ENCODE measurements at places on chromosomes 1 and 21.

- peak; percentile 66 for DNase-seq
Observed at GRCh38 chr21:39867198-39867650, at the start of gene PCP4. PCP4 (plus strand) TSS chr21:39867438; CDS start chr21:39867502, 64 bp downstream.

GRCh38 chr21:21463456-21463855, 465.2 kb downstream of the NCAM2 start:
- DNase-seq = no peak

DNA sequence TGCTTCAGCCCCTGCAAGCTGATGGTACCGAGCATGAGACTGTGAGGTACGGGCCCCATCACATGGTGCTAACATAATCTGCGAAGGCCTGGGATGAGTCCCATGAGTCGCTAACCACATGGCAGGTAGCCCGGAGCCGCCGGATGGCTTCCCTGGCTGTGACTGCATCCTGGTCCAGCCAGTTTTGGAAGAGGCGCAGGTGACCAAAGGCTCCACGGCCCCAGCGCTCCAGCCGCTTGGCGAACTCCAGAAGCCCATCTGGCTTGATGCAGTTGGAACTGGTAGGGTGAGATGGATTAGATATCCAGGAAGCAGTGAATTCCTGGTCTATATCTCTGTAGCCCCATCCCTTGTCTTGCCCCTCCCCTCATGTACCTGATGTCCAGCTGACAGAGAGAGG, 24.6 kb downstream of the LRRC41 start:
- DNase-seq = no peak

DNA sequence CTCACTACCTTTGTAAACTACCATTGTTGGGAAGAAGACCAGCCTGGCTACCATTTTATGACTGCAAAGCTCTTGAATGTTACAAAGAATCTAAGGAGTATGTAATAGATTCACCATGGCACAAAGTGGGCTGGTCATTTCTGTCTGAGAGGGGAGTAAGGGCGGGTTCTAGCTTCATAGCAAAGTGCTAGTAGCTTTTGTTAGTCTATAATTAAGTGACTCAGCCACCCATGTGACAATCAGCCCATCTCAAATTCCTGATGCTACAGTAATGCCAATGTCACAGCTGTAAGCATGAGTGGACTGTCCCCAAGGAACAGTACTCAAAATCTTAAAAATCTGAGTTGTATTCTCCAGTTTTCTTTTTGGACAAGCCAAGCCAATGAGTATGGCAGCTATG, 15.4 kb upstream of the OTUD3 start:
- DNase-seq = peak; percentile 32

DNA sequence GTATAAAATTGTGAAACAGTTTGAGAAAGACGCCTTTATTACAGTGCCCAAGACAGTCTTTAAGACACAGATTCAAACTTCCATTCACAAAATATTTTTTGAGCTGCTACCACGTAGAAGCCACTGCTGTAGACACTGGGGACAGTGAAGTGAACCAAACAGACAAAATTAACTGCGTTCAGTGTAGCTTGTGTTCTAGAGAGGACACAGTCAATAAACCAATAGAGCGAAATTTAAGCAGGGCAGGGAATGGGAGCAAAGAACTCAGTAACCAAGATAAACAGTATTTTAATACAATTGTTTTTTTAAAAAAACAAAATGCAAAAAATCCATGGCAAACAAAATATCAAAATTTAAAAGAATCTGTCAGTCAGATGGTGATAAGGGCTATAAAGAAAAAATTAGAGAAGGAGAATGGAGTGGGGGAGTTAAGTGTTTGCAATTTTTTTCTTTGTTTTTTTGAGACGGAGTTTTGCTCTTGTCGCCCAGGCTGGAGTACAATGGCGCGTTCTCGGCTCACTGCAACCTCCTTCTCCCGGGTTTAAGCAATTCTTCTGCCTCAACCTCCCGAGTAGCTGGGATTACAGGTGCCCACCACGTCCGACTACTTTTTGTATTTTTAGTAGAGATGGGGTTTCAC, 719 bp upstream of the PARS2 start:
- no peak for DNase-seq

- DNase-seq = no peak
Observed at GRCh38 chr1:43272576-43273571, 3.1 kb downstream of the TMEM125 start.

- DNase-seq = peak; percentile 46
Observed at GRCh38 chr1:30126848-30127247, 596.5 kb downstream of the MATN1 start.

DNA sequence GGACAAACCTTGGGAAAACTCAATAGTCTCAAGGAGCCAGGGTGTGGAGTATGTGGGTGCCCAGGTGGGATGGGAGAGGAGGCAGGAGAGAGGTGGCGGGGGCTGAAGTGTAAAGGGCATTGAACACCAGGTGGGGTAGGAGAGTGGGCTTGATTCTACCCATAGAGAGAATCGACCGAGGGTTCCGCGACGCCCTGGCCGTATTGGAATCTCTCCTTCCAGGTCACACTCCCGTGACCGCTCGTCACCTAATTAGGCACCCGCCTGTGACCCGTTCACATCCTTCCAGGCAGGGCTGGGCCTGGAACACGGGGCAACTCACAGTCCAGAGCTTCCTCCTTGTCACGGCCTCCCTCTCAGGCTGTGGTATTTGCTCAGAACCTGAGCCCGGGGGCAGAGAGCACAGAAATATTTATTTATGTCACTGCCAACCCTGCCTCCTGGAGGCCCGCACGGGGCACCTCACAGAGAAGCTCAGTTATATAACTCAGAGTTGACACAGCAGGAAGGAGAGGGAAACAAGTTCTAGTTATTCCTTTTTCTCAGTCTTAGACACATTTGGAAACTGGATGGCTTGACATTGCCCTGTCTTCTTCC, 12.0 kb downstream of the NCMAP start:
- no peak for DNase-seq

DNA sequence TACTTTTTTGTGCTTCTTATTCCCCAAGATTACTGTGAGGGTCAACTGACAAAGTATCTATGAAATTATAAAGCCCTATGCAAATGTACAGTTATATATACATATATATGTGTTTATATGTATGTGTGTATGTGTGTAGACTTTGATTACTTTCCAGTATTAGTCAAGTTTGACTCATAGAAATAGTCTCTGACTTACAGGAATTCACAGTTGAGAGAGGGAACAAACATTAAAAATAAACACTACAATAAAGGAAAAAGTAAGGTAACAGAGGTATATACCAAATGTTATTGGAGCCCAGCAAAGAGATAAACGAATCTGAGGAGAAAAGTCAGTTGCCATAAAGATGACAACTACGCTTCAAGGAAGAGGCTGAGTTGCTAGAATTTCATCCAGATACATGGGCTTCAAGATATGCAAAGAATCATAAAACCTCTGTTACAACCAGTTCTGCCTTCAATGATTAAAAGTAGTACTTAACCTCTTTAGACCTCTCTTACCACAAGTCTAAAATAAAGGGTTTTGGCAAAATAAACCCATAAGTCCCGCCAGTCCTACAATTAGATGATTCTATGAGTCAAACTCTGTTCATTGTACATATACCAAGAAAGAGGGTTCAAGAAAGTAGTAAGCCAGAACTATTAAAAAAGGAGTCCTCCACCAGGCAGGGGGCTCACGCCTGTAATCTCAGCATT, 7.2 kb downstream of the IFT25 start:
- no peak for DNase-seq

- DNase-seq = no peak
Observed at GRCh38 chr1:214525535-214526019, 25.8 kb downstream of the PTPN14 start.

- DNase-seq = no peak
Observed at GRCh38 chr21:26130249-26130881, 40.2 kb downstream of the APP start.

GRCh38 chr1:205228093-205228521, 361 bp downstream of the TMCC2 start:
- DNase-seq = no peak

- DNase-seq = peak; percentile 39
Observed at GRCh38 chr1:114152508-114153260, 985 bp downstream of the SYT6 start.

GRCh38 chr21:37551331-37551992, 184.9 kb downstream of the DYRK1A start:
- DNase-seq = peak; percentile 58

GRCh38 chr1:203037509-203038190, 11.4 kb downstream of the PPFIA4 start:
- no peak for DNase-seq

DNA sequence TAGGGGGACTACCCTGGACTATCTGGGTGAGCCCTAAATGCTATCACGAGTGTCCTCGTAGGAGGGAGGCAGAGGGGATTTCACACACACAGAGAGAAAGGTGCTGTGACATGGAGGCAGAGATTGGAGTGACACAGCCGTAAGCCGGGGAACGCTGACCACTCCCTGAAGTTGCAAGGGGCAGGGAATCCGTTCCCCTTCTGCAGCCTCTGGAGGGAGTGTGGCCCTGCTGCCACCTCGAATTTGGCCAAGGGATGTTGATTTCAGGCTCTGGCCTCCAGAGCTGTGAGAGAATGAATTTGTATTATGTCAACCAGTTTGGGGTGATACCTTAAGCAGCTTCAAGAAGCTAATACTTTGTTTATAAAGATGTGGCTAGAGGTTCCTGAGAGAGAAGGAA, 137.7 kb downstream of the ACTL8 start:
- DNase-seq = no peak

GRCh38 chr1:30368651-30369240, 354.6 kb downstream of the MATN1 start:
- no peak for DNase-seq

- no peak for DNase-seq
Observed at GRCh38 chr1:205568469-205569361, 63.1 kb downstream of the ELK4 start.

DNA sequence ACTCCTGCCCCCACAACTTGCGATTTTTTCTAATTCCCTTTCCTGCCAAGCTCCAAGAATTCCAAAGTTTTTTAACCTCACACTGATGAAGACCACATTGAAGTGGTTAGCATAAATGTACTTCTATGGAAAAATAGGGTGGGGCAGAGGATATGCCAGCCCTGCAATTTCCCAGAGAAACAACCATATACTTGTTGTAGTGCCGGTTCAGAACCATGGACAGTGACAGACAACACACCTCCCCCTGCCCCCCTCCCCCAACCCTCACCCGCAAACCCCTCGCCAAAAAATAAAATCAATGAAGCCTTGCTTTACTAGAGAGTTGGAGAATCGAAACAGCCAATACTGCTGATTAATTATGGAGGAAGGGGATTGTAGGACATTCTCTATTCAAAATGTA, 109.5 kb upstream of the GRIK3 start:
- no peak for DNase-seq

- DNase-seq = no peak
Observed at GRCh38 chr1:172929006-172929405, 121.7 kb downstream of the TNFSF18 start.

DNA sequence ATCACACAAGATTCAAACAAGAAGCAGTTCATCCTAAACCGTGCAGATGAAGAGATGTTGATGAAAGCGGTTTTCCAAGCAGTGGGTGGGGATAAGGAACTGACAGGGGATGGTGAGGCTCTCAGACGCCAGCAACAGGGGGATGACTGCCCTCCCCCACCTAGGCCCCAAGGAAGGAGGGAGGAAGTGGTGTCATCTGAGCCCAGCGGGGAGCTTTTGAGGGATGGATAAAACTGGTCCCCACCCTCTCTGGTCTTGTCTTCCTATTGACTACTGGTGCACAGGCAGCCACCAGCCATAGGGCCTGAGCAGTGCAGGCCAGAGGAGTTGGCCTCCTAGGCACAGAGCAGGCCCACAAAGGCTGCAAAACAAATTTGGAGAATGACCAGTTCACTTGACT, 175.5 kb downstream of the HUNK start:
- no peak for DNase-seq

DNA sequence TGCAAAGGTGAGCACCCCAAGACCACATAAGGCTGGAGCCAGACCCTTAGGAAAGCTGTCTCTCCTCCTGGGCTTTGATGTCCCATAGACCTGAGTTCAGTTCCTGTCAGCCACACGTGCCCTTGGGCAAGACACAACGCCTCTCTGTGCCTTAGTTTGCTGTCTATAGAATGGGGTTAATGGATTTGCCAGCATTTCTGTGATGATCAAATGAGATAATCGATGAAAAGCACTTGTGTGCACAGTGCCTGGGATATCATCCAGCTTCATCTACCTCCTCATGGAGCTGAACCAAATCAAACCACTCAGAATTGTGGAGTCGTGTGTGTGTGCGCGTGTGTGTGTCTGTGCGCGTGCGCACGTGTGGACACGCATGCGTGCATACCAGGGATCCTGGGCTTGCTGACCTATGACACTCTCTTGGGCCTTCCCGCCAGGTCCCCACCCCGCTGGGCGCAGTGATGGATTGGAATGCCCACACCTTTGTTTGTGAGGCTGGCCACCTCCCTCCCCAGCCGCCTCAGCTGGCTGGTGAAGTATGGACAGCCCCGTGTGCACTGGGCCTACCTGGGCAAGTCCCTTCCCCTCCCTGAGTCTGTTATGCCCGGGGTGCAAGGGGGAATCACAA, 5.2 kb downstream of the TTC22 start:
- no peak for DNase-seq

- no peak for DNase-seq
Observed at GRCh38 chr21:41170442-41170841, 2.5 kb downstream of the BACE2 start.

DNA sequence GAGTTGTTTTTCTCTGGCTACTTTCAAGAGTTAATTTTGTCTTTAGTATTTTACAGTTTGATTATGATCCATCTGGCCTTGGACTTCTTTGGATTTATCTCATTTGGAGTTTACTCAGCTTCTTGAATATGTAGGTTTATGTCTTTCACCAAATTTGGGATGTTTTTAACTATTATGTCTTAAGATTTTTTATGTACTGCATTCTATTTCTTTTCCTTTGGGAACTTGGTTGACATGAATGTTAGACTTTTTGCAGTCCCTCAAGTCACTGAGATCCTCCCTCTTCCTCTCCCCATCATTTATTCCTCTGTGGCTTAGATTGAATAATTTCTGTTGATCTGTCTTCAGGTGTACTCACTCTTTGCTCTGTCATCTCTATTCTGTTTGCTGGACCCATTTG, 112.0 kb downstream of the XPR1 start:
- no peak for DNase-seq

GRCh38 chr1:171252482-171252881, 4.2 kb downstream of the FMO1 start:
- DNase-seq = peak; percentile 4

DNA sequence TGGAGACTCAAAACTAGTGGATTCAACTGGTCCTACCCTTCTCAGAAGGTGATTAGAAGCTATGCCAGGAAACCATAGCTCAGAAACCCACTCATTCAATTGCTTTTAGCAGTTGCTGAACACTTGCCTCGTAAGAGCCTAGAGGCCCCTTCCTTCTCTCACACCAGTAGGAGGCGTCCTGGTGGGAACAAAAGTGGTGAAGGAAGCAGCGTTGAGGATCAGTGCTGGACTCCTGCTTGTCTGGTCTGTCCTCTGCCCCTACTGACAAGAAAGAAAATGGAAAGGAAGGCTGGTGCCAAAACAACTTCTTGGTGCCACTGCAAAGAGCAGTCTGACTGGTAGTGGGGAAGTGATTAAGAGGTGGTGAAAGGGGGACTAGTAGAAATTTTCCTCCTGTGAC, 269.7 kb downstream of the LMO4 start:
- DNase-seq = no peak

DNA sequence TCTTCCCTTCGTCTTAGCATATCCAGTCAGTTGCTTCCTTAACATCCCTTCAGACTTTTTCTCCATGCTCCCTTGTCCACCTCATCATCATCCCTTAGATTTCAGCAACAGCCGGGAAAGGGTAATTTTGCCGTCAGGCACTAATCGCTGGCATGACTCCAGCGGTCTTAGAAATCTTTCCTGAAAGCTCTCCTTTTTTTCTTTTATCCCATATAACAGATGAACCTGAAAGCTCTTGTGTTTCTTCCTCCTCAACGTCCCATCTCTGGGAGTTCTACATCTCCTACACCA, 10.4 kb upstream of the BOLA1 start:
- DNase-seq = no peak

- DNase-seq = no peak
Observed at GRCh38 chr21:42835211-42835610, 44.1 kb downstream of the WDR4 start.

All from COR-L47 (cell line).